Progenitor cell of endocrine pancreas (in vitro differentiated cells): ENCODE measurements at places on chromosomes 16 and 17.

DNA sequence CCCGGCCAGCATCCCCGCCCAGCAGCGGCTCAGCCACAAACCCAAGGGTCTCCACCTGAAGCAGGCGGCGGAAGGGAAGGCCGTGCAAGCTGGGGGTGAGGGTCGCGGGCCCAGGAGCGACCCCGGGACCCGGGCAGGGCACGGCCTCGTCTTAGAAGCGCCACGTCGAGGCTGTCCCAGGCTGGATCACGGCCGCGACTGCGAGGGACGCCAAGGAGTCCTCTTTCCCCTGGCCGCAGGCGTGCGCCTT lies 538 bp upstream of the CCNF start:
- DNase-seq: no peak

DNA sequence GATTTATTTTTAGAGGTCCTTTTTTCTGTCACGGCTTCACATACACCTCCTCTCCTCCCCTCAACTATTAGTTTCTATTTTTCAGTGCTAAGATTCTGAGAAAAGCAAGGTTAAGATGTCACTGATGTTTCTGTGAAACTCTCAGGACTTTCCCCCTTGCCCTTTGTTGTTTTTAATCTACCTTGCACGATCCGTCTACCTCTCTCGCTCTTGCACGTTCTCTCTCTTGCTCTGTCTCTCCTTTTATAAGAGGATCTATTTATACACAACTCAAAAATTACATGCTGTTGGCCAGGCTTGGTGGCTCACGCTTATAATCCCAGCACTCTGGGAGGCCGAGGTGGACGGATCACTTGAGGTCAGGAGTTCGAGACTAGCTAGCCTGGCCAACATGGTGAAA lies 43.6 kb downstream of the RPA1 start:
- DNase-seq: no peak

- DNase-seq: no peak
Measured at GRCh38 chr17:50426472-50426782, 409 bp downstream of the ACSF2 start.

GRCh38 chr17:28545787-28546415 lies 6.5 kb downstream of the UNC119 start:
- no peak for DNase-seq

- DNase-seq: no peak
Measured at GRCh38 chr16:27320261-27321012, 6.7 kb downstream of the IL4R start.

- DNase-seq: peak; percentile 20
Measured at GRCh38 chr16:57801809-57802340, 416 bp downstream of the KIFC3 start.

- DNase-seq: no peak
Measured at GRCh38 chr16:86676254-86676670, 97.9 kb downstream of the FOXL1 start.

- DNase-seq: no peak
Measured at GRCh38 chr16:72873853-72874252, 174.1 kb downstream of the ZFHX3 start.

DNA sequence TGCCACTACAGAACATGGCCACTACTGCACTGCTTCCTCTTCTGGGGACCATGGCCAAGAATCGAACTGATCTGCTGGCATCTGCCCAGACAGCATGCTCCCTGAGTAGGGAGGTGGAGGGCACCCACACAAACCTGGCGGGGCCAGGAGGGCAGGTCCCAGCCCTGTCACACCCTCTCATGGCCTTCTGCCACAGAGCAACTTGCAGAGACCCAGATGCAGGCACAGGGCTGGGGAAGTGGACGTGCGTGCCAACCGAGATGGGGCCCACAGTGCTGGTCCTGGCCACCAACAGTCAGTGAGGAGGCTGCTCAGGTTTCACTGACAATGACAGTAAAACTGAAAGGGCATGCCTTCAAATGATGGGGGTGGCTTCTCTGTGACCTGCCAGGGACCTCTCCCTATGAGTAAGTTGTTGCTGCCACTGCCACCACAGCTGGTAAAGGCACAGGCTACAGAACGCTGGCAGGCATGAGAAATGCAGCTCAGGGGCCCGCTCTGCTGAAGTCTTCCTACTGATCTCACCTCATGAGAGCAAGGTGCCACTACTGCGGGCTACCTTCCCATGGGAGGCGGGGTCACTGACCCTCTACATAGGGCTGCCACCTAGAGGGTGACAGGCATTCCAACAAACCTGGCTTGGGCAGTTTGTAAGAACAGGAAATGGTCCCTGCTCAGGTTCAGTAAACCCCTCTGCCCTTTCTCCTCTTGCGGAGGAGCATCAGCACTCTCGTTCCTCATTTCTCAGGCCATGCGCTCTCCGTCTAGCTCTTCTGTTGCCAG lies 15.5 kb downstream of the HIC1 start:
- no peak for DNase-seq

- no peak for DNase-seq
Measured at GRCh38 chr17:37219876-37220606, 155.7 kb upstream of the C17orf78 start.

DNA sequence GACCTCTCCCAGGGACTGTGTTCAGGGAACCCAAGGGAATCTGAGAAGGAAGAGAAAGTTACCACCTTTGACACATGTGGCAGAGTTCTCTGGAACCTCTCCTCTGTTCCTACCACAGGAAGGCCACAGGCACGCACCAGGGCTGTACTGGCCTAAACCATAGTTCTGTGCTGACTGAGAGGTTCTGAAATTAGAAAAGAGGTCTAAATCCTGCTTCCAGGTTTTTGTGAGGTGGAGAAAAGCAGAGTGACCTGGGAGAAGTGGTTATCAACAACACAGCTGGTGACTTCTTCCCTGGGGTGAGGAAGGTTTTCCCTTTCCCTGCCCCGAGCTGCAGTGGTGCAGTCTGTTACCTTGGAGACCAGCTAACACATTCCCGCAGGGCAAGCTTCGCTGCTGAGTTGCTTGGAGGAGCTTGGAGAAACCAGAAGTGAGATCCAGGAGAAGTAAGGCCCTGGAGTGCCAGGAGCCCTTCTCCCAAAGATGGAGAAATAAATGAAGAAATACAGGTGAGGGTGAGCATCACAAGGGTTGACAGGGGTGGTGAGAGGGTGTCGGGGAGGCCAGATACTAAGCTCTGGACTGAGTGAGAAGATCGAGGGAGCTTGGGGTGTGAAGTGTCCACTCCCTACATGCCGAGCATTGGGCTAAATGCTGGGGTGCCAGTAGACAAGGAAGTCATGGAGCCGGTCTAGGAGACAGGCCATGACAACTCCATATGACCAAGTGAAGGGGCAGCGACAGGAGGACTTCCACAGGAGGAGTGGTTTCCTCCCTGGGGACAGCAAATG lies at the start of gene VWA3A:
Gene VWA3A (plus strand): TSS at position 399 of the 791 bp plus-strand sequence. CDS start 97 bp downstream, at position 496.
- no peak for DNase-seq

GRCh38 chr16:70749681-70750601 lies 51.0 kb downstream of the VAC14 start:
- no peak for DNase-seq

GRCh38 chr16:71460236-71460635 lies 1.8 kb downstream of the ZNF23 start:
- no peak for DNase-seq

DNA sequence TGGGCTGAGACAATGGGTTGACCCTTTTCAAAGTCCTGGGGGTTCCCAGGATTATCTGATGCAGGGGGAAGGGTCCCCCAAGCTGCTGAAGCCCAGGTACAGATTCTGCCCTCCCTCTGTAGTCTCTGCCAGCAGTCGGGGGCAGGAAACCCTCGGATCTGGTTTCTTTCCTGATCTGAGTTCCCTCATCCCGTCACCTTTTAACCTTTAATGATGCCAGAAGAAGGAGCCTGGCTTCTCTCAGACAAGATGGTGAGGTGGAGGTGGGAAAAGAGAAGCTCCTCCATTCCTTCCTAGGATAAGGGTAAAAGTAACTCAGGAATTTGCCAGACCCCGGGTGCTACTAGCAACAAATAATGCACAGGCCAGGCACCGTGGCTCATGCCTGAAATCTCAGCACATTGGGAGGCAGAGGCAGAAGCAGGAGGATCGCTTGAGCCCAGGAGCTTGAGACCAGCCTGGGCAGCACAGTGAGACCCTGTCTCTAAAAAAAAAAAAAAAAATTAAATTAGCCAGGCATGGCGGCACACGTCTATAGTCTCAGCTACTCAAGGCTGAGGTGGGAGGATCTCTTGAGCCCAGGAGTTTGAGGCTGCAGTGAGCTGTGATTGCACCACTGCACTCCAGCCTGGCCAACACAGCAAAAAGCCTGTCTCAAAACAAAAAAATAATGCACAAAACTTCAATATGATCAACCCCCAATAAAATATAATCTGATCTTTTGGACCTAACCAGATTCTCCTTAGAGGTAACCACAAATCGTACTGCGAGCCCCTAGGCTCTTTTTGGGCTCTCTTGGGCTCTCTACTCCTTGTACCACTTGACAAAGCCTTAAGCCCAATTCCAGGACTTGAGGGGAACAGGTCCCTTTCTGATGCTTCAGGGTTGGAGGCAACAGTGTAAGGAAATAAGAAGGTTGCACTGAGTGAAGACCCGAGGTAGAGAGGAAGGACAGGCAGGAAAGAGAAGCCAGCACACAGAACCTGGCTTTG lies 5.7 kb downstream of the CDC42EP4 start:
- no peak for DNase-seq

GRCh38 chr17:56159826-56160380 lies 6.6 kb downstream of the ANKFN1 start:
- no peak for DNase-seq

GRCh38 chr17:82536512-82537201 lies 17.1 kb downstream of the FOXK2 start:
- DNase-seq: no peak

DNA sequence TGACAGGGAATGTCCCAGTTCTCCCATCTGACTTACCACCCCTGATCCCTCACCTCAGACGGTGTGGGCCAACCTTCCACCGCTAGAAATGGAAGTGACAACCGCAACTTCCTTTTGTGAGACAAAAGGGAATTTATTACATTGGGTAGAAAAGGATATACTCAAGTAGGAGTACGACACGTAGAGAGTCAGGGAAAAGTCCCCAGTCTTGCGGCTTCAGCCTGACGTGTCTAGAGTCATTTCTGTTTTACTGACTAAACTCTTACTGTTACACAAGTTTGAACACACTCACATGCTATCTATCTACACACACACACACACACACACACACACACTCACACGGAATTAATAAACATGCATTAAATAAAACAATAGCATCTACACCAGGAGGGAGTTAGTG lies 178.9 kb downstream of the COPRS start:
- DNase-seq: no peak

GRCh38 chr17:60087882-60088669 lies 9.4 kb upstream of the HEATR6 start:
- DNase-seq: no peak

- DNase-seq: no peak
Measured at GRCh38 chr16:70724146-70725023, 38.5 kb upstream of the MTSS2 start.

GRCh38 chr16:65758620-65759019 lies 607.9 kb upstream of the CDH5 start:
- DNase-seq: no peak

DNA sequence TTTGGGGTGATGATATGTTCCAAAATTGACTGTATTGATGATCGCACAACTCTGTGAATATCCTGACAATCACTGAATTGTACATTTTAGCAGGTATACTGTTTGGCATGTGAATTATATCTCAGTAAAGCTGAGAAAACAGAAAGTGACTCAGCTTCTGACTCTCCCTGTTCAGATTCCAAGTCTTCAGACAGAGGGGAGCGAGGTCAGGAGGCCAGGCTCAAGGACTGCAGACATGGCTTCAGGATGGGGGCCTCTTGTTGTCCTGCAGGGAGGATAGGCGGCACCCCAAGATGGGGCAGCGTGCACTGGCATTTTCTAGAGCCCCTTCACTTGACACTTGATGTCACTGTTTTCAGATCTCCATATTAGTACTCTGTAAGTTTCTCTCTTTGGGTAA lies 45.6 kb downstream of the KNOP1 start:
- DNase-seq: no peak

DNA sequence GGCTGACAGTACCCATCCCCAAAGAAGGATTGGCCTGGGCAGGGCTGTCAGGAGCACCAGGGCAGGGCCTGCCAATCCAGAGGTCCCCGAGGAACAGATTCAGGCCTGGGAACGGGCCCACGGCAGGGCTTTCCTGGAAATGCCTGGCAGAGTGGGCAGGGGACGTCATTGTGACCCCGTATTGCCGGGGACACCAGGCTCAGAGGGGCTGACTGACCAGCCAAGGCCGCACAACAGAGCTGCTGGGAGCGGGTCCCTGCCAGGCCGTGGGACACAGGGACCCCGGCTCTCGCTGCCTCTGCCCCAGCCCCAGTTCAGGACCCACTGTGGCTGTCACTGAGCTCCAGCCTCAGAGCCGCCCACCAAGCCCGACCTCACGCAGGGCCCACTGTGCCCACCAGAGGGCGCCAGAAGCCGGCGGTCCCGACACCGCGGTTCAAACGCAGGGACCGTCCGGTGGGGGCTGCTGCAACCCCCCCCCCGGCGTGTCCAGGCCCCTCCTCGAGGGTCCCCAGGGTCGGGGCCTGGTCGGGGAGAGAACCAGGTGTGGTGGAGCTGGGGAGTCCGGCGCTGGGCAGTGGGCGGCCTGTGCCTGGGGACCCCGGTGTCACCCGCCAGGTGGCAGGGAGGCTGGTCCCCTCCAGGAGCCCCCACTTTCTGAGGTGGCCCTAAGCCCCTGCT lies 15.2 kb upstream of the SSTR5 start:
- DNase-seq: peak; percentile 72

GRCh38 chr17:43591779-43592562 lies 45.8 kb upstream of the ETV4 start:
- DNase-seq: no peak

- no peak for DNase-seq
Measured at GRCh38 chr16:83118365-83118764, 491.6 kb downstream of the CDH13 start.

GRCh38 chr17:73878923-73879322 lies 234.7 kb upstream of the SDK2 start:
- DNase-seq: no peak

DNA sequence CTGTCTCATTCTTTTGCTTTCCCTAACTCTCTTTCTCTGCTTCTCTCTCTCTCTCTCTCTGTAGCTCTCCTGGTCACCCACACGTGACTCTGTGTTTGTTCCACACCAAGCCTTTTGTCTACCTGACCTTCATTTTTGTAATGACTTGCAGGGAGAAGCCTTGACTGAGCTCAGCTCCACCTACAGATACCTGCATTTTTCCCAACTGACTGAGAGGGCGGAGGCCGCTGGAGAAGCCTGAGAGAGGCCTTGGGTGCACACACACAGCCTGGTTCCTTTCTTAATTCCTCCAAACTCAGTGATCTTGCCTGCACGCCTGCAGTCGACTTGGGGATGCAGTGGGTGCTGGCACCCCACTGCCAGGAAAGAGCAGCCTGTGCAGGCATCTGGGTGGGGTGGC lies 68.8 kb downstream of the LYRM1 start:
- no peak for DNase-seq

- no peak for DNase-seq
Measured at GRCh38 chr17:15263206-15263579, 1.9 kb downstream of the PMP22 start.

GRCh38 chr17:11334493-11334892 lies 93.5 kb downstream of the SHISA6 start:
- no peak for DNase-seq

GRCh38 chr17:31281061-31281460 lies 16.0 kb downstream of the OMG start:
- no peak for DNase-seq

GRCh38 chr17:41835800-41836549 lies at the start of gene NT5C3B:
Gene NT5C3B (minus strand): TSS chr17:41836232. CDS start chr17:41836193, 39 bp downstream.
- peak; percentile 52 for DNase-seq

GRCh38 chr16:52755396-52755795 lies 208.5 kb upstream of the TOX3 start:
- DNase-seq: no peak
